ENCODE measurements at places on chromosomes 5 and 9.
A peak's percentile ranks its signal among the peaks of the same experiment; 100 is the strongest.

DNA sequence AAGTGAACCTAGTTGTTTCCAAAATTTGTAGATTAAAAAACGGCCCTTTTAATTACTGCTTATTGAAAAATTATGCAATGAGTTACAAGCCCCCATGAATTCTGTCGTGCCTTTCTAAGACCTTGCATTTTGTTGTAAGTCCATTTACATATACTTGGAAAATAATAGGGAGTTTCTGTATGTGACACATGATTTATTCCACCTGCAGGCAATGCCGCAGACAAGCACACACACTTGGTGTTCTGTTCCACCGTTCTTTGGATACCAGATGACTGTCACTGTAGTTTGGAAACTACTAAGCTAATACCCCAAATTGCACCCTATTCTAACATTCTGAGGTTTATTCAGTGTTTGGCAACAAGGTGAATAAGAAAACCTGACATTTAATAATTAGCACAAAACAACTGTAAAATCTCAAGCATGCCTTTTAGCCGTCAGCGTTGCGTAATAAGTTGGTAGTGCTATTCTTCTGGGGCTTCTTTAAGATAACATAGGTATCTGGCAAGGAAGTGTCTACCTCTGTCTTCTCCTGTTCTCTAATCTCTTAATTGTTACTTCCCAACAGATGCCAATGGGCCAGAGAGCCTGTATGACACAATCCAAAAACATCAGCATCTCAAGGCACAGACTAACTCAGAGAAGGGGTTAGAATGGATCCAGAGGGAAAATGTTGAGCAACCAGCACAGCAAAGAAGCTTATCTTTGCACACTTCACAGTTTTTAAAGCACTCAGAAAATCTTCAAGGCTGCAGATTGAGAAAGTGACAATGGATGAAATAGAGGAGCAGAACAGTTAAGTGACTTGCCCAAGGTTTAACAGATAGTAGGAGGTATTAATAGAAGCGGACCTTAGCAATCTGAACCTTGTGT is 48.2 kb upstream of the DPYSL3 start:
- DNase-seq = no peak

DNA sequence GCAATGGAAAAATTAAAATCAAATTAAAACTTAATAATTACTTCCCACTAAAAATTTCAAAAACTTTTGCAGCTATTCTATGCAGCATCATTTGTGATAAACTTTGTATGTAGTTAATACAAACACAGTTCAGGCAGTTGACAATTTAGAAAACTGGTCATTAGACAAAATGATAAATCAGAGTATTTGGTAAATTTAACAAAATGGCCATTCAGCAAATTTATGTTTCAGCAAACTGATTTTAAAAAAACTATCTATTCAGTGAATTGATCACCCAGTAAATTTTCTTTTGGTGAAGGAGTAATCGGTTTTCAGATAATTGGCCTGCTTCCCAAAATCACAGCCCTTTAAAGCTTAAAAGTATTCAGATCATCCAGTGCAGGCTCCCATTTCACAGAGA is 116.3 kb downstream of the RFX3 start:
- DNase-seq = no peak

GRCh38 chr9:129885018-129885669 is 49.9 kb downstream of the USP20 start:
- DNase-seq = peak; percentile 31

- peak; percentile 66 for DNase-seq
Measured at GRCh38 chr9:137280474-137281344, 3.2 kb downstream of the TOR4A start.

DNA sequence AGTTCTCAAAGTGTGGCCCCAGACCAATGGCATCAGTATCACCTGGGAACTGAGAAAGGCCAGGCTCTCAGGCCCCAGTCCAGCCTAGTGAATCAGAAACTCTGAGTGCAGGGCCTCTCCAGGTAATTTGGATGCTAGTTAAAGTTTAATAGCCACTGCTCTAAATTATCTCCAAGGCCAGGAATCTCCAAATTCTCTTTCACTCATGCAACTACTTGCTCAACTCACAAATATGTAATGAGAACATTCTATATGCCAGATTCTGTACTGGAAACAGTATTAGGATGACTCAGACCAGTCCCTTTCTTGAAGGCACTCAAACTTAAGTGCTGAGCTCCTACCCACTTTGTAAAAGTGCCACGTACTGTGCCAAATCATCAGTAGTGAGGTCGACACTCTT is 84.6 kb downstream of the PAPPA start:
- no peak for DNase-seq

- DNase-seq = no peak
Measured at GRCh38 chr5:91339063-91339705, 43.9 kb downstream of the ARRDC3 start.

GRCh38 chr5:72470826-72471225 is 36.4 kb downstream of the ZNF366 start:
- no peak for DNase-seq

GRCh38 chr5:129459777-129460671 is at the start of gene ADAMTS19:
Gene ADAMTS19 (plus strand): TSS chr5:129460298. CDS start chr5:129460392, 94 bp downstream.
- DNase-seq = peak; percentile 61

DNA sequence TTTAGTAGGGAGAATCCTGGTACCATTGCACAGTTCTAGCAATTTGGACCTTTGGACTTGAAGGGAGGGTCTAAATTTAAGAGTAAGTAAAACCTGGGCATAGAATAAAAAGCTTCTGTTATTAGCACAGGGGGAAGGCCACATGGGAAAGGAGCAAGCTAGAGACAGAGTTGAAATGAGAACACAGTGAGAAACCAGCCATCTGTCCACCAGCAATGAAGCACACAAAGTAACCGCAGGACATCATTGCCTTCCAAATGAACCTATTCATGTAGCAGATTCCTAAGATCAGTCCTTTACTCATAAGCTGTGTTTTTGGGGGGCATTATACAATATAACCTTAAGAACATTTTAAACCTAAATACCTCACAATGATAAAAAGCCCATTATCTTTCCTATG is 407.4 kb downstream of the HCN1 start:
- no peak for DNase-seq

DNA sequence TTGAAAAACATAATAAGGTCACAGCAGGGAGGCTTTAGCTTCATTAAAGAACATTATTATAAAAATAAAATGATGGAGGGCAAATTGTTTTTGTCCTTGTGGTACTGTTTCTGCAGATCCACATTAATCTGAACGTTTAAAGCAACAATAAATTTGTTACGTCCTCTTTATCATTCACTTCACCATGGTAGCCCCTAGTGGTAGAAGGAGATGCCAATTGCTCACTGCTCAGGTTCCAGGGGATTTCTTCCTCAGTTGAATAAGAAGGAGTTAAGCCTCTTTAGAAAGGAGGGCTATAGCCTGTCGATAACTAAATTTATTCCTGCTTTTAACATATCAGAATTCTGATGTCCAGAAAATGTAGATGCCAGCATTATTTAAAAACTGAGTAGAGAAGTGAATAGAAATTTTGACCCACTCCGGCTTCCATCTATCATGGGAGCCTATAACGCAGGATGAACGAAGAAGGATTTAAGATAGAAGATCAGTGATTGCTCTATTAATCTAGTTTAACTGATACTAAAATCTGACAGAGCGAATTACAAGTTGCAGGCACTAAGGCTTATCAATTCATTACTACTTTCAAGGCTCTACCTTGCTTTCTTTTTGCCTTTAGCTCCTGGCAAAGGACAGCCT is 692.3 kb downstream of the PTPRD start:
- DNase-seq = no peak

GRCh38 chr9:121474231-121474947 is 25.3 kb downstream of the GGTA1 start:
- no peak for DNase-seq

DNA sequence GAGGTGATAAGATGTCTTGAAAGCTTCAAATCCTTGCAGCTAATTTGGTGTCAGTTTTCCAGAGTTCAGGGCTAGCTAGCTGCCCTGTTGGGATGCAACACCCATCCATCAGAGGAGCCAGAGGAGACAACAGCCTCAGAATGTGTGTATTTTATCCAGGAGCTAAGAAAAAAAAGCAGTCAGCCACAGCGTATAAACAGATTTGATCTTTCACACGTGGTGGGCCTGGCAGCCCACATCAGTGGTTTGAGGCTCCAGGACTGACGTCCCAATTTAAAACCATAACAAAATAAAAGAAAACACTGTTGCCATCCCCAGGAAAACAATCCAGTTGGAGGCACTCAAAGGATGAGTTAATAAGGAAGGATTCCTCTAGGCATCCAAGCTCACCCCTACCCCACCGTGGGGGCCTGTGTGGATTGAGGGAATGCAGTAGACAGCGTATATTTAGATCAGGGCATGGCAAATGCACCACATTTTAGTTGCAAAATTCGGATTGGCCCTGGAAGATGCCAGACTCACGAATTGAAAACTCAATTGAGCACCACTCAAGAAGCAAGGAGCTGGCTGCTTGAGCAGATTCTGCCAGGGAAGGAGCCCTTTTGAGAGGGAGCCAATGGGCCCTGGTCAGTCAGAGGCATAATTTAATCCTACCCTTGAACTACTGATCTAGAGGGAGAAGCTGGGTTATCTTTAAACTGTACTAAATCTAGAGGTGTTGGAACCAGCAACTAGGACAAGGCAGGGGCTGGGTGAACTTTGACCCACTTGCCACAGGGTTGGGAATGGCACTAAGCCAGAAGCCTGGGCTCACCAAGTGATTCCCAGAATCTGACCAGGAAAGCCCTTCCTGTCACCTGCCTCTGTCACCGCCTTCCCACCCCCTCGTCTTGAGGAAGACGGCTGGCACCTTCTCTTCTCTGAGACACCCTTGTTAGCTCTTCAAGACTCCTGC is 17.5 kb downstream of the ADRA1B start:
- no peak for DNase-seq

GRCh38 chr9:115146581-115147021 is 28.6 kb upstream of the TNC start:
- DNase-seq = no peak

DNA sequence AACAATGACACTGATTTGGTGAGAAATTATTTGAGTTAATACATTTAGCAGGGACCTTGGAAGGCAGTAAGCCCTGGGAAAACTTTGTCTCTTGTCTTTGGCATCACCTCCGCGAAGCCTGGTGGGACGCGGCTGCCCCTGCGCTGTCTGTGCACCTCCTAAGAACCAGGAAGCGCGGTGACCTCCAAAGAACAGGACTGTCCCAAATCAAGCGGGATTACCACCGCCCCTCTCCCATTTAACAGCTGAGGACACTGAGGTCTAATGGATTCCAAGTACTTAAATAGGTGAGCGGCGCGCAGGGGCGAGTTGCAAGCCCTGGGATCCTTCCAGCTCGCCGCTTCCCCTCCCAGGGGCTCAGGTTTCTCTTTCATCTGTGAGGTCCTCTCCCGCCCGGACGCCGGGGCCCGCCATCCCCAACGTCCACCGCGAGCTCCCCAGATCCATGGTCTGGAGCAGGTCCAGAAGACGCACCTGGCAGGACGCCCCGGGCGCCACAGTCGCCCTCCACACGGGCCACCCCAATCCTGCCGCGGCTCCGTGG is 432 bp downstream of the STARD4 start:
- DNase-seq = peak; percentile 63

- DNase-seq = no peak
Measured at GRCh38 chr5:61409568-61409967, 77.5 kb downstream of the ZSWIM6 start.

DNA sequence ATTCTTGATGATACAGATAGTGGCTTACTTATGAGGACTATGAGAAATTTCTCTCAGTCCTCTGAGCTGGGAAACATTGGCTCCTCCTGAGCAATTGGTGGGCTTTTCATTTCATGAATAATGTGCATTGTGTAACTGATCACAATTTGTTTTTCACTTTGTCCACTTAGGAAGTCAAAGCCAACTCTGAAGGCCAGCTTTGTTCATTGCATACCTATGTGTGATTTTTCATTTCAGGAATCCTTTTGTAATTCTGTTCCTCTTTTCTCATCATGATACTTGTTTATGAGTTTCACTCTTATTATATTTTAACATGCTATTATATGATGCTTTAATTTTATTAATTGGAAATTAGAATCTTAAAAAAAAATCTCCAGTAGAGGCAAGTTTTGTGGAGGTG is 483.0 kb downstream of the EBF1 start:
- no peak for DNase-seq

Data from WTC11 (cell line).